Activated T-cell treated with anti-CD3 and anti-CD28 coated beads, Interleukin-2, amount 50 U/mL, for 72 hours (primary cell): ENCODE measurements at places on chromosomes 12 and 14. TPM values are rescaled to one million over a fixed set of nuclear protein-coding genes. Genes with fewer than 3 reads are reported as not detected.

The DTX1 gene
- total RNA-seq, result 17.6 TPM

- DNase-seq, result no peak
These were observed 199.0 kb upstream of the ATP2B1 start for GRCh38 chr12:89907659-89908058.

The GDF3 gene
- total RNA-seq, result not detected

The TBC1D30 gene
- 0.94 TPM for total RNA-seq

The SDSL gene
- total RNA-seq, result 3.2 TPM

DNA sequence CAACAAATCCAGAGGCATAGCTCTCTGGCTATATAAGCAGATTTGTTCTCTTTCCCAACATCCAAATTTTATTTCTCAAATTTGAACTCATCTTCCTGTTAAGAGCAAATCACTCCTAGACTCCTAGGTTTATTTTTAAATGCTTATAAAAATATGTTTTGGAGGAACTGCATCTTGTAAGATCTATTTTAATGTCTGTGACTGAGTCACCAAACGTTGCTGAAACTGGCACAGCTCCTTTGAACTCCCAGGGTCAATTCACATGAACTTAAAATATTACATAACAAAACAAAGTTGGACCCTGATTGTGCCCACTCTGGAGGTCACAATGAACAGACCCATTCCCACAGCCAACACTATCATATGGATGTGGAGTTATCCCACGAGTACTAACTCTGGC lies 23.9 kb downstream of the ANAPC7 start:
- DNase-seq, result no peak

- no peak for DNase-seq
These were observed 44.0 kb upstream of the PLBD1 start for GRCh38 chr12:14611640-14612203.

- no peak for DNase-seq
These were observed 23.9 kb downstream of the PALS1 start for GRCh38 chr14:67265131-67265530.

The RNF212B gene
- total RNA-seq, result not detected

The RNU6-8 gene
- total RNA-seq, result not detected

DNA sequence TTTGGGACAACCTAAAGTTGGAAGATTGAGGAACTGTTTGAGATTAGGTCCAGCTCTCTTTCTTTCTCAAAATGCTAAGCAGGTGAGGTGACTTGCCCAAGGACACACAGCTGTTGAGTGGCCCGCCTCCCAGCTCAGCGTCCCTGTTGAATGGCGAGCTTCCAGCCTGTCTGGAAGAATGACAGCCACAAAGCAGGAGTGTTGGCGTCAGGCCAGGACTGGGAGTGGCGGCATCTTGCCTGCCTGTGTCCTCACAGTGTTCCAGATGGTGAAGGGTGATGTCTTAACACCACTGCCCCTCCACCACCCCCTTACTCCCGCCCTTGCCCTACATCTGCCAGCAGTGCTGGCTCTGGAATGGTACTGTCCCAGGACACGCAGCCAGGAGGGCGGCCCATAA lies 4.4 kb upstream of the CEBPE start:
- DNase-seq, result no peak

The DPPA3 gene
- not detected for total RNA-seq
